ENCODE measurements at places on chromosomes 6 and 20.

GRCh38 chr6:90087106-90087833 is 193.0 kb downstream of the GJA10 start:
- no peak for DNase-seq

- no peak for DNase-seq
These were observed 118.1 kb downstream of the SYNDIG1 start for GRCh38 chr20:24587384-24588046.

GRCh38 chr6:159169193-159169555 is at the start of gene FNDC1:
Gene FNDC1 (plus strand): TSS chr6:159169400. CDS start chr6:159169597, 197 bp downstream.
- peak; percentile 37 for DNase-seq

DNA sequence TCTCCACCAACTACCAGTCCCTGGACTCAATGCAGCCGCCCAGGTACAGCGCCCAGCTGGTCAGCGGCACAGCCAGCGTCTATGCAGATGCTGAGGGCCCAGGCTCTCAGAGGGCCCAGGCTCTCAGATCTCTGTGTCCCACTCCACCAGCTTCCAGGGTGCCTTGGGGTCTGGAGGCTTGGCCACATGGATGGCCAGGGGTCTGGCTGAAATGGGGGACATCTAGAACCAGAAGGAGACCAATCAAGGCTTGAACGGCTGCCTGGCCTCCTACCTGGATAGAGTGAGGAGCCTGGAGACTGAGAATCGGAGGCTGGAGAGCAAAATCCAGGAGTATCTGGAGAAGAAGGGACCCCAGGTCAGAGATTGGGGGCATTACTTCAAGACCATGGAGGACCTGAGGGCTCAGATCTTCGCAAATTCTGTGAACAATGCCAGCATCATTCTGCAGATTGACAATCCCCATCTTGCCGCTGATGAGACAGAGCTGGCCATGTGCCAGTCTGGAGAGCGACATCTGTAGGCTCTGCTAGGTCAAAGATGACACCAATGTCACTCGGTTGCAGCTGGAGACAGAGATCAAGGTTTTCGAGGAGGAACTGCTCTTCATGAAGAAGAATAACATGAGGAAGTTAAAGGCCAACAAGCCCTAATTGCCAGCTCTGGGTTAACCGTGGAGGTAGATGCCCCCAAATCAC is 44.1 kb upstream of the GRM4 start:
- no peak for DNase-seq

DNA sequence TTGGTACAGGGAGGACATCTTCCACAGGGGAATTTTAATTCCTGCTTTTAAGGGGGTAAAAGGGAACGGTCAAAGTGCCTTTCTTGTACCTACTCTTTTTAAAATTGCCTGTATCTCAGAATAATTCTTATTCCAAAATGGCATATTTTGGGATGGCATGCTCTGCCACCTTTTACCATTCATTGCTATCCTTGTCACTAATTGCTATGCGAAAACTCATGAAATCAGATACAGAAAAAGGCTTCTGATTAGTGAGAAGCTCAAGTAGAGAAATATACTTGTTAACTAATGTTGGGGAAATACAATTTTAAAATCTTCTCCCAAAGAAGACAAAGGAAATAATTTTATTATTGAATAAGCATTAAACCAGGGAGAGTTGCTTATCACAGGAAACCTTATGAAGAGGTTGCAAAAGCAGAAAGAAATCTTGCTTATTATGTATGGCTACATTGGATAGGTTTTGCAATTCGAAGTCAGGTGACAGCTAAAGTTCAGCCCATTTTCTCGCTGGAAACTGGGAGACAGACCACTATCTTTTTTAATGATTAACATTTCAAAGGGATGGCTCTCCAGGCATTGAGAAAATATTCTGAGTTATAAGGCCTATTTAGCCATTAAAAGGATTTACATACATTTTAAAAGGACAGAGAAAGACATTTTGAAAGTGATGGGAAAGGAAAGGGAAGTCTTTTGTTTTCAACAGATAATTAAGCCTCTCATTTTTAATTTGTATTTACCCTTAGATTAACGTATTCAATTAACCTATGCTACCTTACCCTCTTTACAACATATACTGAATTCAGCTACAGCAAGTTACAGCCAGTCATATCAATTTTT is 110.3 kb upstream of the PRSS16 start:
- no peak for DNase-seq

- DNase-seq = no peak
These were observed 140.7 kb downstream of the RNASET2 start for GRCh38 chr6:166815629-166816028.

DNA sequence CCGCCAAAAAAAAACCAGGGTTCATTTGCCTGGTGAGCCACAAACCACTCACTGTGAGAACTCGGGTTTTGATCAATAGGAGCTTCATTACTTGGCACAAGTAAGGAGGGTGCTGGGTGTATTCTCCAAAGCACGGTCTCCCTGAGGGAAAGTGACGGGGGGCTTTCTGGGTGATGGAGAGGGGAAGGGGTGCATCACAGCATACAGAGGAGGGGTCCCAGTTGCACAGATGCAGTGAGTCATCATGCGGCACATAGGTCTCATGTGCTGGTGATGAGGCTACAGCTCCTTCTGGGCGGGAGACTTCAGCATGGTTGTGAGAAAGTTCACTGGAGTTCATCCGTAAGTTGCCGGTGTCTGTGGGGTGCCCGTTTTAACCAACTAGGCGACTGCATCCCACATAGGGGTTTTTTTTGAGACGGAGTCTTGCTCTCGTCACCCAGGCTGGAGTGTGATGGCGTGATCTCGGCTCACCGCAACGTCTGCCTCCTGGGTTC is 36.2 kb downstream of the SUN5 start:
- DNase-seq = peak; percentile 13

GRCh38 chr6:128235556-128235955 is 284.8 kb downstream of the PTPRK start:
- DNase-seq = no peak

DNA sequence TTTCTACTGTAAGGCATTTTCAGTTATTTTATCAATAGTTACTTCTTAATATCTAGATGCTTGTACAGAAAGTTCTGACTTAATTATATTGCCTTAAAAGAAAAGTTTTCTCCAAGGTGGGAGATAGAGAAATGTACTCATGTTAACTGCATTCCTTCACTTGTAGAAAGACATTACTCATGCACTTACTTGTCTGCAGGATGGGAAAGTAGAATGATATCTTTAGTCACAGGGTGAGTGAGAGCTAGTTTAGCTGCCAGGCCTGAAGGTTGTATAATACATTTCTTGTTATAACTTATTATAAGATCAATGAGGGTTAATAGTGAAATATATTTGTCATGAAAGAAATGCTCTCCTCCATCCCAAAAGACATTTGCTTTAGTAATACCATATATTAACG is 92.1 kb downstream of the CRYBG1 start:
- no peak for DNase-seq

GRCh38 chr6:40232698-40233097 is 298.4 kb upstream of the MOCS1 start:
- no peak for DNase-seq

DNA sequence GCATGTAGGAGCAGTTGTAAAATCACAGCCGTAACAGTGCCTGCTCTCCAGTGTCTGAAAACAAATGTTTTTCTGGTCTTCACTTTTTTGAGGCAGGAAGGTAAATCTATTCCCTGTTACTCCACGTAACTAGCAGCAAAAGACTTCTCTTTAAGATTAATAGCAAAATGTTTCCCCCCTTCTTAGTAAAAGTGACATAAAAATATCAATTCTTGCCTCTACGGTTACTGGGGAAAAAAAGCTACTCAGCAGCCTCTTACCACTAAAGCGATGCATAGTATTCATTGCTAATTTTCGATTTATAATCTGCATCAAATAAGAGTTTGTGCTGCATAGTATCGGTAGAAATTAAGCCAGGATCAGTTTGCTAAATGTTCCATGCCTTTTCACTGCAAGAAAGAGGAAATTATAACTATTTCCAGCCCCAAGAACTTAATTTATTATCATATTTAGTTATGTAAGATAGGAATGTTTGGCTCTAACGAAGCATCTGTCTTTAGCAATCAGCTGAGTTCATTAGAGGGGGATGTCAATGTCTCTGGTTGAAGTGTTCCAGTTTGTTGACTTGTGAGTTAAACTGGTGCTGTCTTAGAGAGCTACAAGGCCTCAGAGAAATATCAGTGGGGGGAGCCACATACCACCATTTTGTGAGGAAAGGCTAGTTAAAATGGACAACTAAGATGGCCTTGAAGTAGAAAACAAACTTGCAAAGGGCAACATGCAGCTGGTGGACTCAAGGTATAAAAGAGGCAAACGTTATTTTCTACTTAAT is 617 bp upstream of the TSPYL1 start:
- no peak for DNase-seq

- no peak for DNase-seq
These were observed 49.2 kb downstream of the TBC1D32 start for GRCh38 chr6:121285041-121285440.

DNA sequence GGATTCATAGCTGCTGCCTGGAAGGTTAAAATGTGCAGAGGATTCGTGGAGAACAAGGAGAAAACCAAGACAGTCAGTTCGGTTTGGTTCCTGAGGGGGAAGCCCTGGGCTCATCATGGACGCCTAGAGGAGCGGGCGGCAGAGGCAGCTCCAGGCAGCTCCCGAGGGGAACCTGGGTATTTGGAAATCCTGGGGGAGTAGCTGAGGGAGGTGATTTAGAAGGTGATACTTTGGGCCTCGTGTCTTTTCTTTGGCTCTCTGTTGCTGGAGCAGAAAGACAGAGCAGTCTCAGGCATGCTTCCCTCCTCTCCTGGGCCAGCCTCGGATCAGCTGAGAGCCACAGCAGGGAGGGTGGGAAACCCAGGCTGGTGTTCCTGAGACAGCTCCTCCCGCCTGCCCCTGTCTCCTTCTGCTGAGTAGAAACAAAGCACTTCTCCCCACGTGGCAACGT is 139.5 kb downstream of the DLL1 start:
- DNase-seq = no peak

- DNase-seq = no peak
These were observed 30.6 kb downstream of the MTHFD1L start for GRCh38 chr6:150895928-150896632.

DNA sequence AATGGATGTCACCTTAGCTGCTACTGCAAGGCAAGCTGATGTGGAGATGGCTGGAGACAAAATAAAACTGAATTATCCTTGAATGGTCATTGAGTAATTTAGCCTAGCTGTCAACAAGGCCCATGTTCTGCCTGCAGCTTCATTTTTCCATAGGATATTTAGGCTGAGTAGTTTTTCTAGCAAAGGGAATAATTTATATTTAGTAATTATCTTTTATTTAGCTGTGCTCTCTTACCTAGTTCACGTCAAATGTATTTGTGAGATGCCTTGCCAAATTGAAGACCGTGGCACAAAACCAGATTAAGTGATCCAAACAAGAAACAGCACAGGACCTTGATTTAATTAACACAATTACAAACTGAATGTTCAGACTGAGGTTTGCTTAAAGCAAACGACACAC is 77.4 kb upstream of the CEP162 start:
- DNase-seq = no peak

GRCh38 chr6:31161216-31162126 is 3.1 kb downstream of the TCF19 start:
- DNase-seq = no peak

GRCh38 chr6:82397962-82398692 is 34.5 kb downstream of the TPBG start:
- no peak for DNase-seq

GRCh38 chr6:109202409-109203264 is 107.3 kb downstream of the CEP57L1 start:
- DNase-seq = no peak

DNA sequence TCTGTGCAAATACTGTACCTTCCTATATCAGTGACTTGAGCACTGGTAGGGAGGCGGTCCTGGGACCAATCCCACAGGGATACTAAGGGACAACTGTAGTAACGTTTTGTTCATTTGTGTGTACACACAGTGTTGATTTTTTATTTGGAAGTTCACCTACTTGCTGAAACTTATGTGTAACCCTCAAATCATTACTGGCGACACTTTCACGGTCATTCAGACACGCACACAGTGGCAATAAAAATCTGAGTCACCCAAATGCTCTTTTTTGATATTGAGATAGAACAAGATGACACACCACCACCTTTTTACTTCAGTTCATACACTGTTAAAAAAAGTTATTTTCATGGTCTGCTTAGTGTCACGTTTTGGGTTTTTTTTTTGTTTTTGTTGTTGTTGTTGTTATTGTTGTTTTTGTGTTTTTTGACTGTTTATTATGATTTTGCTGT is 79.8 kb downstream of the QKI start:
- no peak for DNase-seq

DNA sequence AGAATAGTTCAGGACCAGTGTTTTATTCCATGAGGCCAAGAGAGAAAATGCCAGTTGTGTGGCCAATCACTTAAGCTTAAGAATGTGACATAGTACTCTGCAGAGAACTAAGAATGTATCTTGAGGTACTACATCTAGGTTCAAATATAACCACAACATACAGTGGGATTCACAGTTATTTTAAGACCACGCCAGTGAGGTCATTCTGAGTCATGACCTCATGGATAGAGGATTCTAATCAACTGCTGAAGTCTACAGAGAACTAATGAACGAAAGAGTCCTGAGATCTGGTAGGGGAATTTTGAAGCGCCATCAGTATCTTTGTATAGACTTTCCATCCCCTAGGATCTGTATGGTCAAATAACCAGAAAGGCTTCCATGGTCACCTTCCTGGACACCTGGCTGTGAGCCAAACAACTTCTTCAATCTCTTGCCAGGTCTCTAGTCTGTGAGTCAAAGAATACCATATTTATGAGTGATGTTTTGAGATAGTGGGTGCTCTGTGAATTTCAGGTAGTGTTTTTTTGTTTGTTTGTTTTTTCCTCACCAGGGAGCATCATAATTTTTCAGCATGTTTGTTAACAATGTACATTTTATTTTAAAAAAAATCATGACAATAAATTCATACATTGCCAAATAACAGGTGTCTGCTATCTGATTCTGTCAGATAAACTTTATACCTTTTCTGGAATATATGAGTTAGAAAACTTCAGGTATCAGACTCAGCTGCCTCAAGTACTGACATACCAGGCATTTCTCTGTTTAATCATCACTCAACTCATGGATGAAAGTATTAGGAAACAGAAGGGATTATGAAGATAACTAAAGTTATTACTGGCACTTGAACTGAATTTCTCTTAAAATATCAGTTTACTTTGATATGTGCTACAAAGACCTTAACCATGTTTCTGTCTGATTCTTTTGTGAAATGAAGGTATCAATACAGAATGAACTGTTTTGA is 217.9 kb downstream of the PLCB4 start:
- no peak for DNase-seq

DNA sequence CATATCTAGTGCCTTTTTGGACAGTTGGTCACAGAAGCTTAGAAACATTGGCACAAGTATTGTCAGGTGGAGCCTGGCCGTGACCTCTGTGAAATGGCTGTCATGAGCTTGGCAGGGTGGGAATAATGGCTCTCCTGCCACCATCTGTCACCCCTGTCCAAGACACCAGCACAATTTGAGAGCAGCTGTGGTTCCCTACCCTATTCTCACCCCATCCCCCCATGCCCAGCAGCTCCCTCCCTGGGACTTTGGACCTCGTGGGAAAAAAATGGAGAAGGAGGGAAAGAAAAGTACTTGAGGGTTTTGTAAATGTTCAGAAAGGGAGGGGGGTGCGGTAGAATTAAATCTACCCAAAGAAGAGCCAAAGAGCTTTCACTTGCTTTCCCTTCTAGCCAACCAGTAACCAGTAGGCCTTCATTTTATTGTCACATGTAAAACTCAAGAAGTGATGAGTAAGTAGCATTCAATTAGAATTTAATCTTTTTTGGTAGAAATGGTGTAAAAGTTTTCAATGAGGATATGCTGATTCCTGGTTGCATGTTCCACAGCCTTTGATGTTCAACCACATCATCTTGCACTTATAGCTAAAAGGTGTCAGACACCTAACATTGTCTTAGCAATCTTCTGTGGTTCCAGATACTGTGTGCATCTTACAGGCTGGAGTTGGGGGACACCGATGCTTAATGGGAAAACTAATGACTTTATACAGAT is 263.5 kb upstream of the TAB2 start:
- DNase-seq = no peak

GRCh38 chr20:40604416-40604815 is 84.6 kb downstream of the MAFB start:
- DNase-seq = no peak

Data from colonic mucosa (tissue), 4 donors.